ENCODE measurements at places on chromosomes 5 and 9.
A peak's percentile ranks its signal among the peaks of the same experiment; 100 is the strongest.

GRCh38 chr5:123752552-123753179 is 240.7 kb downstream of the CSNK1G3 start:
- no peak for DNase-seq

DNA sequence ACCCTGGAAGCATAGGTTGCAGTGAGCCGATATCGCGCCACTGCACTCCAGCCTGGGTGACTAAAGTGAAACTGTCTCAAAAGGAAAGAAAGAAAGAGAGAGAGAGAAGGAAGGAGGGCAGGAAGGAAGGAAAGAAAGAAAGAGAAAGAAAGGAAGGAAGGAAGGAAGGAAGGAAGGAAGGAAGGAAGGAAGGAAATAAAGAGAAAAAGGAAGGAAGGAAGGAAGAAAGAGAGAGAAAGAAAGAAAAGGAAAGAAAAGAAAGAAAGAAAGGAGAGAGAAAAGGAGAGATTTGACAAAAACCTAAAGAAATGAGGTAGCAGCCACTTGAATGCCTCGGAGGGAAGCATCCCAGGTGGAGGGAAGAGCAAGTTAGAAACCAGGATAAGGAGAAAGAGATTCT is 44.6 kb downstream of the MSX2 start:
- no peak for DNase-seq

GRCh38 chr5:2562036-2562435 is 189.4 kb downstream of the IRX2 start:
- DNase-seq: no peak

DNA sequence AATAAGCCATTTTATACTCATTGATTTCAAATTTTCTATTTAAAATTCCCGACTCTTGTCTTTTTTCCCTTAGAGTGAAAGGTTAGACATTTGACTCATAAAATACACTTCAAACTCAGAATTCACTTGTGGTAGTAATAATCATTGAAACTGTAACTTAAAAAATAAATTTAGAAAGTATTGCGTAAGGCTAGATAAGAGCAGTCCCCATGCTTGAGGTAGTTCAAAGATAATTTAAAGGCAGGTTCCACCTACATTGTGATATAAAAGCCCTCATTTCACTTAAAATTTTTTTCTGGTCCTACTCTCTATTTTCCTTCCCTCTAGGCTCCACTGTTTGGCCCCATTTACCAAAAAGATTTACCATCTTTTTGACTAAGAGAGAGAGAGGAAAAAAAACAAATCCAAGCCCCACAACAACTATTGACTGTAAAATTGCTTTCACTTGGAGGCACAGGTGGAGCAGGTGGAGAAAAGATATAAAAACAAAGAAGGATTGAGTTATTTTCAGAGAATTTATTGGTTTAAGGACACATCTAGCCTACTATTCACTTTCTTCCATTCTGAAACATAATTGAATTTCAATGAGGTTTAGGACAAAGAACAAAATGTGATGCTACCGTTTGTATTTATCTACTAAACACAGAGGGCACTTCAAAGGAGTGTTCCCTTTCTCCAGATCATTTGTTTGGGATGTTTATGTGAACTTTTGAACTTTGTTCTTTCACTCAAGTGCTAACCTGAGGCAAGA is 61.0 kb downstream of the FBXO4 start:
- no peak for DNase-seq

GRCh38 chr5:38600329-38601045 is 44.0 kb upstream of the LIFR start:
- no peak for DNase-seq

DNA sequence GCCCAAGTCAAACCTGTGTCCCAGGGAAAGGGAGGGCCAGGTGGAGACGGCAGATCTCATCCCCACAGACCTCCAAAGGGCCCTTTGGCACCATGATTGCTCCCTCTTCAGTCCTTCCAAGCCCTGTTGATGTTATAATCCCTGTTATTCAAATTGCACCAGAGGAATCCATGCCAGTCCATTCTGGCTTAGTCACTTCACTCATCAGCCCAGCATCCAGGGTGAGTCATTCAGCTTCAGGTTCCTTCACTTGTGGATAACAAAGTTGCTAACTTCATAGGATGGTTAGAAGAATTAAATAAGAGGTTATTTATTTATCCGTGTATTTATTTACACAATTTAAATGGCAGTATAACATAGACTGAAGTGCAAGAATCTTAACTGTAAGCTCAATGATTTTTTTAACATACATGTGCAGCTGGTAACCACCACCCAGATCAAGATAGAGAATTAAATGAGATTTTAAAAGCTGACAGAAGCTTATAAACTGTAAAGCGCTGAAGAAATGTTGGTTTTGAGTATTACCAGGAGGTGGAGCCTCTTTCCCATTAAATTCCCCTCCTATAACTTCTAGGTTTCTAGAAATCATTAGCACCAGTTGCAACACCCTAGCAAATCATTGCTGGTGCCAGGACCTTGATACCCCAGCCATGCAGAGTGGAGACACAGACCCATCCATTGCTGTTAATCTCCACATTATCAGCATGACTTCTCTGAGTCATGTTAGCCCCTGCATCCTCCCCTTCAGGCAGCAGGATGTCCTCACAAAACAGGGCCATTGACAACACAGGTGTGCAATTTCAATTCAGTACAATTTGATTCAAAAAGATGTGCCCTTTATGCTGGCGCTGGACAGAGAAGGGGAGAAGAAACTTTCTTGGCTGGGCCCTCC is 77.4 kb downstream of the SEC61B start:
- DNase-seq: no peak

- no peak for DNase-seq
Observed at GRCh38 chr5:128626536-128627090, 88.6 kb upstream of the FBN2 start.

- DNase-seq: no peak
Observed at GRCh38 chr5:102759700-102760099, 4.6 kb downstream of the PAM start.

DNA sequence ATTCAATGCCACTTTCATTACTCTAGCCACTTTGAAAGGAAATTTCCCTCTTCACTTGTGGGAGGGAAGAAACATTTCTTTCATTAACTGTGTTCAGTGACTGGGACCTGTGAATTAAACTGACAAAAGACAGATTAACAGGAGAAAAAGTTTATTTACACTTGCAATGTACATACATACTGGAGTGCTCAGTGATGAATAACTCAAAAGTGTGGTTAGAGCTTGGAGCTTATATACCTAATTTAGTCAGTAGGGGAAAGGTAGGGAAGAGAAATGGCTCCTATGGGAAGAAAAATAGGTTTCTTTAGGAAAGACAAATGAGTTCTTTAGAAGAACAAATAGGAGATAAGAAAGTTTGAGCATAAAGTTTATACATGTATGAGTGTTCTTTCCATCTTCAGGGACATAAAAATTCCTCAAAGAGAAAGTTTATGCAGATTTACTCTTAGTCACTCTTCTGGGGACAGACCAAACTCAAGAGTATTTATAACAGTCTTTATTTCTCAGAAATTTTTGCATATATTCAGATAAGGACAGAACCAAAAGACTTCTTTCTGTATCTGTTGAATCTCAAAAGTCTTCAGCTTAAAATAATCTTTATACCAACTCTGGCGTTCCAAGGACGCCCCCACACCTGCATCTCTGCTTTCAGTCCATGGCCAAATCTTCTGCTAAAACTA is 120.0 kb upstream of the RAI14 start:
- peak; percentile 18 for DNase-seq

GRCh38 chr5:139446956-139447779 is 7.8 kb upstream of the DNAJC18 start:
- no peak for DNase-seq

GRCh38 chr9:124180557-124180956 is 77.2 kb upstream of the NEK6 start:
- DNase-seq: peak; percentile 43

DNA sequence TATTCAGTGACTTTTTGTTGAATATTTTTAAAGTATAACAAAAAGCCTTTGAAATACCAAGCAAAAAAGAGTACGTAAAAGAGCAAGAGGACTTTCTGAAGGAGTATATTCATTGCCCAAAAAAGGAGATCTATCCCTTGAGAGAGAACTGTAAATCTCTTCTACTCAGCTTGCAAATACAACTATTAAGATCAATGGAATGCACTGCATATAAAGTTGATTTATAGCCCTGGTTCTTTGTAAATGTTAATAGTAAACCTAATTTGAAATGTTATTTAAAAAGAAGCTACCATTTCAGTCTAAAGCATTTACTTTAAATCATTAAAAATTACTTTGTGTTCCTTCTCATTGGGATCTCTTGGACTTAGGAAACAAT is 168.1 kb downstream of the PDE4D start:
- no peak for DNase-seq

GRCh38 chr5:13034061-13034460 is 910.4 kb downstream of the DNAH5 start:
- DNase-seq: no peak

DNA sequence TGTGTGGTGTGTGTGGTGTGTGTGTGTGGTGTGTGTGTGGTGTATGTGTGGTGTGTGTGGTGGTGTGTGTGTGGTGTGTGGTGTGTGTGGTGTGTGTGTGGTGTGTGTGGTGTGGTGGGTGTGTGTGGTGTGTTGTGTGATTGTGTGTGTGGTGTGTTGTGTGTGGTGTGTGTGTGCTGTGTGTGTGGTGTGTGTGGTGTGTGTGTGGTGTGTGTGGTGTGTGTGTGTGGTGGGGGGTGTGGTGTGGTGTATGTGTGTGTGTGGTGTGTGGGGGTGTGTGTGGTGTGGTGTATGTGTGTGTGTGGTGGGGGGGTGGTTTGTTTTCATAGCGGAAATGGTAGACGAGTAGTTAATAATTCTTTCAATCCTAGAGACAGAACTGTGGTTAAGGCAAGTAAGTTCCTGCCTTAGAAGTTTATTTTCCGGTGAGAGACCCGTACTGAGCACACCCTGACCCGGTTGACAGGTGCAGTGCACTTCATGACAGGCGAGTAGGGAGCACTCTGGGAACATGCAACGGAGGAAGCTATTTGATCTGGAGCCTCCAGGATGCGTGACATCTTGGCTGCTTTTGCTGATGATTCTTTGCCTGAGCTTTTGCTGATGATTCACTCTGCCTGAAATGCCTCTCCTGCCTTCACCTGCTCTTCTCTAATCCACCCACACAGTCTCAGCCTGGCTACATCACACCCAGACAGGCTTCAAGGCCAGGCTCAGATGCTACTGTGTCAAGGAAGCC is 21.7 kb upstream of the FAT2 start:
- no peak for DNase-seq

GRCh38 chr5:90940227-90940995 is 381.8 kb downstream of the ADGRV1 start:
- DNase-seq: peak; percentile 58
